Activated naive CD4-positive, alpha-beta T cell treated with anti-CD3 and anti-CD28 coated beads for 36 hours (primary cell): ENCODE measurements at places on chromosomes 1 and 21. TPM values are rescaled to one million over a fixed set of nuclear protein-coding genes. Genes with fewer than 3 reads are reported as not detected.

Gene NEGR1
- not detected for total RNA-seq

Gene ZBTB8A
- 0.35 TPM for total RNA-seq

Gene NCF2
- 14.3 TPM for total RNA-seq

Gene PSRC1
- 19.3 TPM for total RNA-seq

GRCh38 chr1:205570796-205571537 lies 60.8 kb downstream of the ELK4 start:
- no peak for DNase-seq

GRCh38 chr21:14376854-14377253 lies 6.1 kb downstream of the HSPA13 start:
- DNase-seq = no peak

DNA sequence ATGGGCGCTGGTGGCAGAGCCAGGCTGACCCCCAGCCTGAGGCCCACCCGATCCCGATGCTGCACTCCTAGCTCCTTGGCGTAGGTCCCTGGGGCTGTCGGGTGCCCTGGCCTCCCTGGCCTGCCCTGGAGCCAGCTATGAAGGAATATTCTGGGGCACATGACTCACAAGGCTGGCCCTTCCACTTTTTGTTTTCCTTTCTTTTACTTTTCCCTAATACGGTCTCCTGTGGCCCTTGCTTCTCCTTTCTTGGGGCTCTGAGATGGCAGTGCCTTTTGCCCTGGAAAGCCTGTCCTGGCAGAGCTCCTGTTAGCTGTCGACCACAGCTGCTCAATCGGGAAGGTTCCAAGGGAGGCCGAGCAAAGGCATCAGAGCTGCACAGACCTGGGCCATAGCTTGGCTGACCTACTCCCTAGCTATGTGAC lies 22.1 kb downstream of the ARHGEF10L start:
- DNase-seq = no peak

- DNase-seq = no peak
These were observed 144.7 kb downstream of the APP start for GRCh38 chr21:26025536-26026512.

DNA sequence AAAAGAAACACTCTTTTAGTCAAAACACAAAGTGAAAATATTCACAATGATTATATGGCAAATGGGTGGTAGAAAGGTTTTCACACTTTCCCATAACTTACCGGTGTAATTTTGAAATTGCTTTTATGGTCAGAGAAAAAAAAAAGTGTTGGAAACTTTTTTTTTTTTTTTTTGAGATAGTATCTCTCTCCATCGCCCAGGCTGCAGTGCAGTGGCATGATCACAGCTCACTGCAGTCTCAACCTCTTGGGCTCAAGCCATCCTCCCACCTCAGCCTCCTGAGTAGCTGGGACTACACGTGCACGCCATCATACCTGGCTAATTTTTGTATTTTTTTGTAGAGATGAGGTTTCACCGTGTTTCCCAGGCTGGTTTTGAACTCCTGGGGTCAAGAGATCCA lies 3.3 kb downstream of the IFNGR2 start:
- peak; percentile 39 for DNase-seq

DNA sequence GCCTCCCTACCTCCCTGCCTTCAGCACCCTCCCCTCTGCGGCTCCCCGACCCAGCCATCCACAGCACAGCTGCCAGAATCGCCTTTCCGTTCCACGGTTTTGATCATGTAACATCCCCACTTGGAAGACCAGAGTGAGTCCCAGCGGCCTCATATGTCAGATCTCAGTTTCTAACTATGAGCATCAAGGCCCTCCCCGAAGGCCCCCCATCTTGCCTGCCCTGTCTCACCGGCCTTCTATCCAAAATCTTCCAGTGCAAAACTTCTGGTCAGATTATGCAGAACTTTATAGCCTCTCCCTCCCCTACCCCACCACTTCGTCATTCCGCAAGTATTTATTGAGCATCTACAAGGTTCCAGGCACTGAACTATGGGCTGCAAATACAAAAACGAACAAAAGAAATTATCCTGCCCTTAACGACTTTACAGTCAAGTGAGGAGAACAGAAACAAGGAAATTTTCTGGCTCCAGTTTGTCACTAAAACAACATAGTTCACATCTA lies 20.3 kb upstream of the LMX1A start:
- DNase-seq = no peak

DNA sequence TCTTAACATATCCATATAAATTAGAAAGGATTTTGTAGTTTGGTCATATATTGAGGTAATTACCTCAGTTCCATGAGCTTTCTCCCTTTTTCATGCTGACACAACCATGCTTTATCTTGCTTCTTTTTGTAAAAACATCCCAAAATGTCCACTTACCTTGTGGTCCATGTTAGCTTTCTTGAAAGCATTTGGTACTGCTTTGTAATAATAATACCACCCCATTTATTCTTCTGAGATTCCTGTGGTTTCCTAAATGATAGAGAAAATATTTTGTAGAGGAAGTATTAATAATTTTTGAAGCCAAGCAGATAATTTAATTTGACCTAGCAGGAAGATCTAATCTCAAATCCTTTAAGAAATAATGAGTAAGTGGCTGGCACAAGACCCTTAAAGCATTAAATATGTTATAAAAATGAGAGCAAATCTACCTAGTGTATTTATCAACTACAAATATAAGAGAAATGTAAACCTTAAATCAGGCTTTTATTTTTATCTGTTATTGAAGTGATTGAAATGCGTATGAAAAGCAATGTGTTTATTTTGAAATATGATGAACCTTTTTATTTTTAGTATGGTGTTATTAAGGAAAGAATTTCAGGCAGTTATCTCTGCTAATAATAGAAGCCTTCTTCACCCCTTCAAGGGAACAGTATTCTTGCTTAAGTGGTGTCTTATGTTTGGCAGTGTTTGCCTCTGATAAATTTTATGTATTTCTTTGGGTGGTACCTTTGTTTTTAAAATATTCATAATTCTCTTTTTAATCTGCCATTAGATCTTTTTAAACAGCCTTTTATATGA lies 9.2 kb downstream of the PRKAA2 start:
- DNase-seq = no peak

DNA sequence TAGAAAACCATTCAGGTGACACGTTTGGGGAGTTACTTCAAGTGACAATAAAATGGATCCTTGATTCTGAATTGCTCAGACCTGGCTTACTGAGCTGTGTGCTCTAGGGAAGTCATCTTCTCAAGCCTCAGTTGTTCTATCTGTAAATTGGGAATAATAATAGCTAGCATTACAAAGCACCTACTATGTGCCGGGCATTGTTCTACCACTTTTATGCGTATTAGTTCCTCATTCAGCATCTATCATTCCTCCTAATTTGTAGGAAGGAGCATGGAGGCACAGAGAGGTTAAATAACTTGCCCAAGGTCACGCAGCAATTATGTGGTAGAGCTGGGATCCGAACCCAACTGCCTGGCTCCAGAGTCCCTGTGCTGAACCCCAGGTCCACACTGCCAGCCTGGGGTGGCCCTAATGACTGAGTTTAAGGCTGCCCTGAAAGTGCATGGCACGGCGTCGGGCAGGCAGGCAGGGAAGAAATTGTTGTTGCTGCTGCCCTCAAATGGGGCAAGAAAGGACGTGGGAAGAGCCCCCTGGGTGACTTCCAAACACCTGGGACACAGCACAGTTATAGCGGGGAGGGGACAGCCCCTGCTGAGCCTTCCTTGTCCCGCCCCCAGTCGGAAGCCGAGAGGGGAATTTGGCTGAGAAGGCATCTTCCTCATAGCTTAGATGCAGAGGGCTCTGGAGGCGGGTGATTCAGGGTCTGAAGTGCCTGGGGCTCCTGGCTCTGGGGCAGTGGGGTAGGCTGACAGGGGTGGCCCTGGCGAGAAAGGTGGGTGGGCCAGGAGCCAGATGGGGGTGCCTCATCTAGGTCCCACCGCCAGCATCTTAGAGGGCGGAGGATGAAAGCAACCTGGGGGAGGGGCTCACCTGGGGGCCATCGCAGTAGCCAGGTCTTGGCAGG lies 86.5 kb upstream of the IFFO2 start:
- peak; percentile 60 for DNase-seq

DNA sequence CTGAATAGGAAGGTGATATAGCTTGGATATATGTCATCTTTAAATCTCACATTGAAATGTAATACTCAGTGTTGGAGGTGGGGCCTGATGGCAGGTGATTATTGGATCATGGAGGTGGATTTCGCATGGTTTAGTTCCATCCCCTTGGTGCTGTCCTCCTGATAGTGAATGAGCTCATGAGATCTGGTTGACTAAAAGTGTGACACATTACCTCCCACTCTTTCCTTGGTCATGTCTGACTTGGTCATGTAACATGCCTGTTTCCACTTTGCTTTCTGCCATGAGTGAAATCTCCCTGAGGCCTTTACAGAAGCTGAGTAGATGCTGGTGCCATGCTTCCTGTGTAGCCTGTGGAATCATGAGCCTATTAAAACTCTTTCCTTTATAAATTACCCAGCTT lies 664.5 kb upstream of the NR5A2 start:
- no peak for DNase-seq

- DNase-seq = peak; percentile 71
These were observed 28.2 kb downstream of the STPG1 start for GRCh38 chr1:24385160-24385940.
